ENCODE measurements at places on chromosomes 16 and 17. TPM values are rescaled to one million over a fixed set of nuclear protein-coding genes. Genes with fewer than 3 reads are reported as not detected.

Gene PMFBP1
- total RNA-seq = 1.2 TPM

Gene KRT15
- total RNA-seq = 144 TPM

Gene IST1
- total RNA-seq = 75.2 TPM

Gene SCO1
- total RNA-seq = 59.7 TPM

Gene CPHXL2
- total RNA-seq = not detected

Gene RNF43
- 3.8 TPM for total RNA-seq

Gene OR1A1
- total RNA-seq = not detected

Data from PC-3 (cell line).